ENCODE measurements at places on chromosomes 4 and X.

- no peak for DNase-seq
These were observed 136.7 kb downstream of the MAGEC2 start for GRCh38 chrX:142068365-142068764.

DNA sequence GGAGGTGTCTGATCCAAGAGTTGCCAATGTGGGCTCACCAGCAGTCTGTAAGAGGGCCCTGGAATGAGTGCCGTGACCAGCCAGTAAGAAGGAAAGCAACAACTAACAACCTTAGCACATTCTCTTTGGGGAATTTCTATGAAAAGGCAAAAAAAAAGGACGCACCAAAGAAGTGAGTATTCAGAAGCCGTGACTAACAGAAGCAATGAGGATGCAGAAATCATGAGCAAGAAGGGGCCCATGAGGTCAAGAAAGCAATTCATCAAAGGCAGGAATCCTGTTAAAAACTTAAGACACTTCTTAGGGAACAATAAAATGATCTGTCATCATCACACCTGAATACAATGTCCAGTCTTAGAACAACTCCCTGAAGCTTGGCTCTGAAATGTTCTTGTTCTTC is 260.5 kb downstream of the RAPGEF2 start:
- no peak for DNase-seq

GRCh38 chr4:67456577-67457196 is 88.6 kb downstream of the CENPC start:
- no peak for DNase-seq

DNA sequence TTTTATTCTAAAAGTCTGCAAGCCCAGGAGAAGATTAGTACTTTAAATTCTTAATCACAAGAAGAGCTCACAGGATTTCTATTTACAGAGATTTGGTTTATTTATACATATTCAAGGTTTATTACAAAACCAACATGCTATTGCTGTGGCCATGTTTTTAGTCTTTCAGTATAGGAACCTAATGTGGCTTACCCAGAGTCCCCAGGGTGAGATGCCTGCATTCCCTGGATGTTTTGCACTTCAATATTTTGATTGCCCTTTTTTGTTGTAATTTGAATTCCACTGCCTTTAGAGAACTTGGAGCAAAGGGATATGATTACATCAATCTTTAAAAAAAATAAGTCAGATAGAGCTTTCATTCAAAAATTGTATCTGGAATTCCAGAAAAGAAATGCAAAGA is 146.0 kb upstream of the FRMPD4 start:
- DNase-seq: no peak

- no peak for DNase-seq
These were observed 17.6 kb downstream of the SLIT2 start for GRCh38 chr4:20269320-20269719.

- no peak for DNase-seq
These were observed 194.0 kb downstream of the LDB2 start for GRCh38 chr4:16704489-16704888.

Data from fibroblast of skin of left quadriceps (primary cell).